ENCODE measurements at places on chromosomes 3 and 15. TPM values are rescaled to one million over a fixed set of nuclear protein-coding genes. Genes with fewer than 3 reads are reported as not detected.

CCDC39 gene
- 5.9 TPM for polyA plus RNA-seq

MAP1A gene
- polyA plus RNA-seq: 8.5 TPM

AQP9 gene
- 0.18 TPM for polyA plus RNA-seq

IRAK2 gene
- 2.0 TPM for polyA plus RNA-seq

CFAP161 gene
- 6.3 TPM for polyA plus RNA-seq

Data from right lung (tissue), 10 donors.